ENCODE measurements at places on chromosomes 7 and 10. TPM values are rescaled to one million over a fixed set of nuclear protein-coding genes. Genes with fewer than 3 reads are reported as not detected.

- H3K4me3 ChIP-seq: no peak overlapping the region
- no peaks in the 10 kb centered on the region for H3K27me3 ChIP-seq
- H3K36me3 ChIP-seq: no peaks in the 10 kb centered on the region
- no peaks in the 10 kb centered on the region for H3K4me1 ChIP-seq
- DNase-seq: no peak
These were observed 221.8 kb upstream of the TMEM72 start for GRCh38 chr10:44689368-44689767.

DNA sequence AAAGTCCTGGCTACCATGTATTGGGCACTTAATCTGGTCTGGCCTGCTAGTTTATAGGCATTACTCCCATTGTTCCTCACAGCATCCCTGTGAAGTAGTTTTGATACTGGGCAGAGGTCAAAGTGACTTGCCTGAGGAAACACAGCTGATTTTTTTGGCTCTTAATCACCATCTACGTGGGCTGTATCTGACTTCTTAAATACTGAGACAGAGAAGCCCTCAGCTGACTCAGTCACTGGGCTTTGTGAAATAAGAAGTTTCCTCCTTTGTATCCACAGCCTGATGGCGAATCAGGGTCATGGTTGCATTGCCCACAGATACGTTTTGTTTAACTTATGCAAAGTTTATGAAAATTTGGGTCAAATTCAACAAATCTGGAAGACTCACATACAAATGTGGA lies 13.2 kb downstream of the TACR2 start:
- no peak overlapping the region for H3K4me3 ChIP-seq
- H3K27ac ChIP-seq: no peak overlapping the region
- H3K36me3 ChIP-seq: peaks cover 74% of the 10 kb centered on the region
- DNase-seq: no peak
- H3K4me1 ChIP-seq: peaks cover 20% of the 10 kb centered on the region
- H3K27me3 ChIP-seq: no peaks in the 10 kb centered on the region

DNA sequence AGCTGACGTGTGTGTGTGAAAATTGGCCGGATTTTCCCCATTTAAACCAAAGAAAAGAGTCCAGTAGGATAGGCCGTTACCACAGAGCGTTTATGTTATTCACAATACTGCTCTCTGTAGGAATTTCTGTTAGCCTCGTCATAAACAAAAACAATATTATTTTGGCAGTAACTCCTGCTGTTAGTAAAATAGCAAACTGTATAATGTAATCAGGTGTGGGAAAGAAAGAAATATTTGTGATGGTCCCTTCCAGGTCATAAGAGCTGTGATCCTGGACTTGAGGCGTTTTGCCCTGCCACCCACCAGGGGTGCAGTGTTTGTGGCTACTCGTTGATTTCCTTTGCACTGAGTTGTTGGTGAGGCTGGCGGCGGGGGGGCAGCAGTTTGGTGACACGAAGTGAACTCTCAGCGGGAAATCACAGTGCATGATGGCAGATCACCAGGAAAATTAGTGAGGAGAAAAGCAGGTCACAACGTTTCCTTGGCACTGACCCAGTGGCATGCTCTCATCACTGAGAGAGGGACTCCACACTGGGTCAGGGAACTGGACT lies 2.8 kb downstream of the EEPD1 start:
- peak overlapping the region; percentile 77 for H3K4me3 ChIP-seq
- peaks cover 81% of the 10 kb centered on the region for H3K4me1 ChIP-seq
- H3K27ac ChIP-seq: peak overlapping the region; percentile 95
- DNase-seq: peak; percentile 60
- H3K36me3 ChIP-seq: no peaks in the 10 kb centered on the region

SPDYE2B gene
- not detected for total RNA-seq

GRCh38 chr7:43458330-43459018 lies 124.4 kb upstream of the STK17A start:
- no peaks in the 10 kb centered on the region for H3K36me3 ChIP-seq
- no peaks in the 10 kb centered on the region for H3K27me3 ChIP-seq
- no peak for DNase-seq

GRCh38 chr10:98215373-98215772 lies 52.6 kb downstream of the LOXL4 start:
- no peaks in the 10 kb centered on the region for H3K4me1 ChIP-seq
- H3K36me3 ChIP-seq: no peaks in the 10 kb centered on the region
- DNase-seq: no peak
- no peak overlapping the region for H3K4me3 ChIP-seq
- no peak overlapping the region for H3K27ac ChIP-seq
- no peaks in the 10 kb centered on the region for H3K27me3 ChIP-seq

GRCh38 chr7:41705109-41705901 lies 2.4 kb upstream of the INHBA start:
- no peaks in the 10 kb centered on the region for H3K36me3 ChIP-seq
- peak; percentile 95 for DNase-seq
- H3K4me3 ChIP-seq: peak overlapping the region; percentile 51
- H3K4me1 ChIP-seq: peaks cover 27% of the 10 kb centered on the region

ARL5B gene
- 3.8 TPM for total RNA-seq

GIMAP2 gene
- total RNA-seq: 5.5 TPM

GRCh38 chr7:116713918-116714317 lies 41.9 kb downstream of the MET start:
- H3K27me3 ChIP-seq: no peaks in the 10 kb centered on the region
- no peak overlapping the region for H3K27ac ChIP-seq
- H3K4me3 ChIP-seq: no peak overlapping the region

GRCh38 chr7:101718363-101719122 lies 89.4 kb upstream of the MYL10 start:
- no peak for DNase-seq
- no peaks in the 10 kb centered on the region for H3K36me3 ChIP-seq
- no peaks in the 10 kb centered on the region for H3K27me3 ChIP-seq
- no peak overlapping the region for H3K27ac ChIP-seq
- no peak overlapping the region for H3K4me3 ChIP-seq
- no peaks in the 10 kb centered on the region for H3K4me1 ChIP-seq

DNA sequence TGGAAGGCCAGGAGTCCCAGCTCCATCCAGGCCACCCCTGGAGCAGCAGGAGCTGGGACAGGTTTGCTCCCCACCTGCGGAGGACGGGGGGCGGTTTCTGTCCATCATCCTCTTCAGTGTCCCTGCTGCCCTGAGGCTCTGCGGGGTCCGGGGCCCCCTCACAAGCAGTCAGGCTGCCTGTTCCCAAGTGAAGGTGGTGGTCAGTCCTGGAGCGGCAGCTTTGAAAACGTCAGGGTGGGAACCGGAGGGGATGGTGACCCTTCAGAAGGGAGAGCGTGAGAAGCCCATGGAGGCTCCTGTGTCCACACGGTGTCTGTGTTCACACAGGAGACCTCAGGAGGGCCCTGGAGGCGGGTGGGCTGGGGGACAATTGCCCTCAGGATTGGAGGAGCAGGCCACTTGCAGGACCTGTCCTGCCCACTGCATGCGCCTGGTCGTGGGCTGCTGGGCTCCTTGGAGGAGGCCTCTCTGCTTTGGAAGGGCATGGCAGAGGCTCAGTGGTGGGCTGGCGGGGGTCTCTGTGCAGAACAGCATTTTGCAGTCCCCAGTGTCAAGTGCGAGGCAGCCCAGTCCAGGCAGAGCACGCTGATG lies 49.3 kb upstream of the INPP5A start:
- no peaks in the 10 kb centered on the region for H3K27me3 ChIP-seq
- no peak for DNase-seq
- H3K36me3 ChIP-seq: no peaks in the 10 kb centered on the region
- peaks cover 5% of the 10 kb centered on the region for H3K4me1 ChIP-seq

GRCh38 chr10:31709028-31709427 lies 219.6 kb downstream of the ARHGAP12 start:
- H3K36me3 ChIP-seq: no peaks in the 10 kb centered on the region
- H3K27me3 ChIP-seq: no peaks in the 10 kb centered on the region
- H3K4me1 ChIP-seq: peaks cover 38% of the 10 kb centered on the region
- no peak for DNase-seq
- peak overlapping the region; percentile 82 for H3K27ac ChIP-seq
- H3K4me3 ChIP-seq: no peak overlapping the region

Data from stomach (tissue), 19 donors.